CD4-positive, alpha-beta T cell treated with Interleukin-12 subunit alpha and Interleukin-12 subunit beta, for 1 hour (primary cell): ENCODE measurements at places on chromosomes 3 and 15.

- DNase-seq = no peak
Measured at GRCh38 chr3:181713676-181714612, 2.2 kb downstream of the SOX2 start.

- DNase-seq = no peak
Measured at GRCh38 chr15:73319460-73320245, 49.1 kb downstream of the HCN4 start.

- no peak for DNase-seq
Measured at GRCh38 chr3:112610121-112610520, 30.8 kb downstream of the CCDC80 start.

DNA sequence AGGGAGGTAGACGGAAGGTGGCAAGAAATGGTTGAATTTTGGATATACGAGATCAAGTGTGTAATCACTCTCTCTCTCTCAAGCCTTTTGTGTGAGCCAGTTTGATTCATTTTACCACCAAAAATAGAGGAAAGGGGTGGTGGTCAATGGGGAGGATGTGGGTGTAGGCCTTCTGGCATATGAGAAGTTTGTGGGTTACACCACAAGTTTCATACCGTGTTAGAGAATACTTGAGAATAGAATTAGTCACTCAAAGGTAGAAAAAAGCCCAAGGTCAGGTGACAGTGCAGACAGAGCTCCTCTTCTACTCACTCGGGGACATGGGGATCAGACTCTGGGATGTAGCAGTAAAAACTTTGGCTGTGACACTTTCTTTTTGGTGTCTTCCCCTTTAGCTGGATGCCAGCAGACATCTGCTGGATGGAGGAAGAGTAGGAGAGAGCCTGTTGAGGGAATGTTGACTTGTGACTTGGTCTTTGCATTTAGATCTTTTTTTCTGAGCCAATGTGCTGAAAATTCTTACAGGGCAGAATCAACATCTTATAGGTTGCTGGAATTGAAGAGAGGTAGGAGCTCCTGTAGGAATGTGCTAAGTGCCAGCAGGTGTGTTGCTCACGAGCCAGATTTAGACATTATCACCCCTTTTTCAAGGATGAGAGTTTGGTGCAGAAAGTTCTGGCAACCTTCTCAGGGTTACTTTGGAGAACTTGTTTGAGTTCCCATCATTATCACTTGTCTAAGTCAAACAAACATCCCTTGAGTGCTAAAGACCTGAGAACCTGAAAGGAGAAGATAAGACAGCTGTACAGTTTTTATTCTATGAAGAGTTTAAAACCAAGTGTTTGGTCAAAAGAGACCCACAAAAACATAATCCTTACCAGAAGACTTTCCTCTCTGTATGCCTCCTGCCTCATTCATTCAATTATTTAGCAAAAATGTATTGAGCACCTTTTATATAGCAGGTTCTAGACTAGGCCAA, 43.9 kb upstream of the RYK start:
- peak; percentile 60 for DNase-seq

- DNase-seq = no peak
Measured at GRCh38 chr3:134535186-134535970, 49.5 kb downstream of the CEP63 start.

- no peak for DNase-seq
Measured at GRCh38 chr3:11260460-11260859, 11.7 kb upstream of the ATG7 start.

DNA sequence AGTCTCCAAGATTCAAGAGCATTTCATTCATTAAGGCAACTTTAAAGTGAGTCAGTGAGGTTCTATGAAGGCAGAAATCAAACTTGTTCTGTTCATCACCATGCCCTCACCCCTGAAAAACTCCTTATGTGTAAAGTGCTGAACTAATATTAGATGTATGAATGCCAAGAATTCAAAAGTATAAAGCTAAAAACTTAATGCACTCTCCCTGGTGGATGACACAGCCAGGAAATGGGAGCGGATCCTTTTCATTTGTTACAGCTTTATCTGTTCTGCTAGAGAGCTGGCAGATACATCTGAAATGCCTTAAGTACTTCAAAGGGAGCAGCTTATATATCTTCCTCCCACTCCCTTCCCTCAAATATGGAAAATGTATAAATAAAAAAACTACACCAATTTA, 8.2 kb downstream of the TXNRD3 start:
- DNase-seq = no peak

DNA sequence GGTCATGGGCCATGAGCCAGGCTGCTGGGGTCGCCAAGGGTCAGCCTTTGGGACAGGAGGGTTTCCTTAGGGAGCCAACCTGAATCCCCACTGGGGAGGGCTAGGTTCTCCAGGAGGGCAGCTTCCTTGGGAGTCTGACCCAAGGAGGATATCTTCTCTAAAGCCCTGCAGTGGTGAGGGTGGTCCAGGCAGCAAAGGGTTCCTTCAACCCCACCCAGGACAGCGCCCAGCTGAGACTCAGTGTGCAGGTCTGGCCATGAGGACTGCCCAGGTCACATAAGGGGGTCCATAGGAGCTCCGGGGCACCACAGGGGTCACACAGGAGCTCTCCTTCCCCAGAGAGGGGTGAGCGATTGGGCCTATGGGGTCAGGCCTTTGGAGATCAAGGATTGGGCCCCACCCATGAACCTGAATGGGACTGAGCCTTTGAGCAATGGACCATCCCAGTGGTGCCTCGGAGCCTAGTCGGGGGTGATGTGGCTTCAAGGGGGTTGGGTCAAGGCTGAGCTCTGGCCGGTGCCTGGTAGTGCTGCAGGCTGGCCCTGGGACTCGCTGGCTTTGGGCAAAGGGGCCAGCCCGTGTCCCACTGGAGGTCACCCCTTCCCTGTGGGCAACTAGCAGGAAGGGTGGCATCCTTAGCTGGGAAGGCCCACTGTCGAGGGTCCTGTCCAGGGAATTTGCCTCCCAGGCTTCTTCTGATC, 216.5 kb downstream of the SNRPN start:
- DNase-seq = no peak

GRCh38 chr3:110126065-110126464, 788.7 kb upstream of the DPPA4 start:
- DNase-seq = no peak

- no peak for DNase-seq
Measured at GRCh38 chr3:120114376-120114775, 20.1 kb upstream of the GSK3B start.

DNA sequence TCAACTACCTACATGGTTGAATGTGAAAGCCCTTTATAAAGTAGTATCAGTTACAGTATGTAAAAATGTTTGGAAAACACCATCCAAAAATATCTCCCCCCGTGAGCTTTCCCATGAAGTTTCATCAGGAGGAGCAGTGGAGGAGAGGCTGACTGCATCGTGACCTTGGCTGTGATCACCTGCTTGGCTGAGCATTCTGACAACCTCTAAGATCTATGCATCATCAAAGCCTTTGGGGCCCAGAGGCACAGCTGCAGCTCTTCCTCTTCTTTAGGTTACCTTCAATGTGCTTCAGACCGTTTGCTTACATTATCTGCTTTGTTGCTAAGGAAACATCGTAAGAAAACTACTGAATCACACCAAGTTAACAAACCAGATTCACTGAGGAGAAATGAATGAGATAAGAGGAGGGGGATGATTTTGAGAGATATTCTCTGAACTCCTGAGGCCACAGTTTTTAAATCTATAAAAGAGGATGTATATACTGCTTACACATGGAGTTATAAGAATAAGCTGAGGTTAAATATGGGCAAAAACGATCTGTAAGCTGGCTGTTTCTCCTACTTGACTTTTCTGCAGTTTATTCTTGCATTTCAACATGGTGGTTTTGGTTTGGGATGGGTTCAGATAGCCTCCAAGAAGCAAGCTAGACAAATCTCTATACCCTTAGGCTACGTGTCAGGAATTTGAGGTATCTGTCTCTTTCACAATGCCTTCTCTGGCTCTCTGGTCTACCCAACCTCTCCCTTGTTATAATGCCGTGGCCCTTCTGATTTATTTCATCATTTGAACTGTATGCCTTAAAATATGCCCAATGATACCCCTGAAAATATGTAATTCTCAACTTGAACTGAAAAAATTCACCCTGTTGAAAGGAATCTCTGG, 4.0 kb downstream of the GCSAM start:
- peak; percentile 83 for DNase-seq

DNA sequence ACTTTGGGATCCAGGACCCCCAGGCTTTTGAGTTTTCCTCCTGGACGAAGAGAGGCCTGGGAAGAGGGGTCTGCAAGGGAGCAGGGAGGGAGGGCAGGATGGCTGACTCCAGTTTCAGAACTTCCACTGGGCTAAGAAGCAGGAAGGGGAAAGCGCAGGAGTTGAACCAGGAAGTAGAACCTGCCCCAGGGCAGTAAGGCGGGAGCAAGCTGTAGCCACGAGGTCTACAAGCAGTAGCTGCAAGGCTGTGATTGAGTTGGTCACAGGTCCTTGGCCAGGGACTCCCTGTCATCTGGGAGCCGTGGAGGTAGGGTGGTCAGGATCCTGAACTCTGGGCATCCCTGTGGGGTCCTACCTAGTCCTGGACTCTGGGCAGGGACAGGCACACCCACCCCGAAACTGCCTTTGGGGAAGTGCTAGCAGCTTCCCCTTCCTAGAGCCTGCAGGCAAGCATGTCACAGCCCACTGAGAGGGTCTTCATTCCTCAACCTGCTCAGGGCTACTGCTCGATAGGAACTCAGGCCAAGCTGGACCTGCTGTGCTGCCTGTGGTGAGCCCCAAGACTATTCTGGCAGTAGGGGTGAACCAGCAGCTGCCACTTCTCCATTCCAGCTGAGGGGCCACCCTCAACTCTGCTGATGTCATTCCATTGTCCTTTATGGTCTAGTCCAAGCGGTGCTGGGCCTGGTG, 5.8 kb upstream of the GNAI2 start:
- no peak for DNase-seq

DNA sequence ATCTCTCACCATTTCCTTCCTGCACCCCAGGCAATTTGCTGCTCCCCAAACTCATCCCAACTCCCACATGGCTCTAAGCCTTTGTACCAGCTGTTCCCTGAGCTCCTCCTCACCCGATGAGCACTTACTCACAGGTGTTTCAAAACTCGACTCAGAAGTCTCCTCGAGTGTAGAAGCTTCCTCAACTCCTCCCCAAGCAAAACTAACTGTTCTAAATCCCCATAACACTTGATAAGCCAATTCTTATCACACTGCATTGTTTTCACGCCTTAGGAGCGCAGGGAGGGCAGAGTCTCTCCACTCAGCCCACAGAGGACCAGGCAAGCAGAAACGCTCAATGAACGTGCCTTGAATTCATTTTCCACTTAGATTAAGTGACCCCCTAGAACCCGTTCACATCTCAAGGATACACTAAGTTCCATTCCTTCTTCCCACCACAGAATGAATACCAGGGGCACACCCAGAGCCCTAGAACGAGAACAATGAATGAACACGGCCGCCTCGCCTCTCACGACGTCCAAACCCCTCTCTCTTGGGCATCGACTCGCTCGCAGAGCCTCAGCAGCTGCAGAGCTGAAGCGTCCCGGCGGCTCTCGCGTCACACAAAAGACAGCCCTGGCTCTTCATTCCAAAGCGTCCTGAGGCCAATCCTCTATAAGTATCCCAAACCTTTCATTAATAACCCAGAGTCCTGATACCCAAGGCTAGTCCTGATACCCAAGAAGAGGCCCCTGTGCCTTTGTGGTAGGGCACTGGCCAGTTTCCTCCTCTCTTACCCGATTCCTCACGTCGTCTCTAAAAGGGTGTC, 1.1 kb downstream of the RAF1 start:
- peak; percentile 28 for DNase-seq

- no peak for DNase-seq
Measured at GRCh38 chr15:92907229-92907628, 7.1 kb downstream of the CHD2 start.

GRCh38 chr3:197466586-197467399, 89.0 kb downstream of the BDH1 start:
- no peak for DNase-seq

- no peak for DNase-seq
Measured at GRCh38 chr3:67176396-67176795, 178.3 kb downstream of the KBTBD8 start.

- DNase-seq = no peak
Measured at GRCh38 chr3:14463330-14464140, 61.1 kb downstream of the SLC6A6 start.

DNA sequence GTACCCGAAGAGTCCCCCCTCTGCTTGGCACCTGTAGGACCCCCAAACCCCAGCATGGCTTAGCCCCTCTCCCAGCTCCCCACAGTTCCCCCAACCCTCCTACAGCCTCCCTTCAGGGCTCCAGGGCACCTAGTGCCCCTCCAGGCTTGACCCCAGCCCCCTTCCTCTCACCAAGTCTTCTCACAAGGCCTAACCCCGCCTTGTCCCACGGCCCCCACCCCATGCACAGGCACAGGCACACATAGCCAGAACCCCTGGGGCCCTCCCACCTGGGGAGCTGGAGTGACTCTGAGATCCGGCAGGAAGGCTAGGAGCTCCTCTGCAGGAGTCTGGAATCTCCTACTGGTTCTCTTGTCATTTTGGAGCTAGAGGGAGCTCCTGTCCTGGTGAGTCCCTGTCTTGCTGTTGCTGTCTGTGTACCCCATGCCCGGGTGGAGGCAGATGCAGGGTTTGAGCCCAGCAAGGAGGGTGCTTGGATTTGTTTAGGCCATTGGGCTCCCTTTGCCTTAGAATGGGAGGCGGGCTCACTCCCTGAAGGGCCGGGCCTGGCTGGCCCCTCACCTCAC, 39.6 kb downstream of the KLF13 start:
- no peak for DNase-seq

DNA sequence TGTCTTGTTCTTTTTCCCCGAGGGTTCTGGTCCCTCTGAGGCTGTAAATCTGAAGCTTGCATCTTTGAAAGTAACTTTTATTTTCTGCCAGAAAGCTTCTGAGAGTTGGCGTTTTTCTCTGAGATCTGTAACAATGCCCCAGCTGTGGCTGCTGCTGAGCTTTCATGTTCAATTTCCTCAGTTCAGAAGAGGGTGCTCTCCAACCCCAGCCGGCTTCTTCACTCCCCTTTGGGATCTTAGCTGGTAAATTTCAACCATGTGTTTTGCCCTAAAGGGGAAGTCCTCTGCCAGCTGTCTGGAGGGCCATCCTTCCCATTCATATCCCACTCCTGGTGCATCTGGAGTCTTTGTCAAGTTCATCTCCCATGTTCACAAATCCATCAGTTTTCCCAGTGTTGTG, 18.3 kb upstream of the CFAP100 start:
- DNase-seq = no peak

- peak; percentile 6 for DNase-seq
Measured at GRCh38 chr15:57747206-57747896, 40.8 kb downstream of the POLR2M start.

DNA sequence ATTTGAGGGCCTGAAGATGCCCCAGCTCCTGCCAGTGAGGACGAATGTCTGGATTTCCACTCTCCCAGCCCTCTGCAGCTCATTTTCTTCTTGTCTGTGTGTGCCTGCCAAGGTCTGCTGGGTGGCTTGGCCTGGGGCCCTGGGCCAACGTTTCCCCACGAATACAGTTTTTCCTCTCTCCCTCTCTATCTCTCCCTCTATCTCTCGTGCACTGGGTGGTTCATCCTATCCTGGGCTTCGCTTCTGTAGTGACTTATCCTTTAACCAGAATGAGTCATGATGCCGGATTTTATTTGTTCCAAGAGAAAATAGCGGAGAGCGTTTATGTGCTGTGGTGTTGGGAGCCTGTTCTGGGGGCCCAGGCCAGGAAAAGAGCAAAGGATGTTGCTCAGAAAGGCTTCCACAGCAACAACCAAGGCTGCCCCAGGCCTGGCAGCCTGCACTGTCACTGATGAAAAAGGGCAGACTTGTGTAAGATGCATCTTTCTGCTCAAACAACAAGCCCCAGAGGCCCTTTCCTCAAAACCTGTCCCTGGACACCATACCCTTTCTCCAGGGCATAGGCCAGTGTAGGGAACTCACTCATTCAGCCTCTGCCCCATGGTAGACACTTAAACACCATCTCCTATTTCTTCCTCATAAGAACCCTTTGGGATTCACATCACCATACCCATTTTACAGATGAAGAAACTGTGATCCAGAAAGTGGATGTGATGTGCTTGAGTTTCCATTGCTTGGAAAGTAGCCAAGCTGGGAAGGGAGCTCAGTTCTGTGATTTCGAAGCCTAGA, 47.3 kb downstream of the ITGA11 start:
- no peak for DNase-seq
